ENCODE measurements at places on chromosomes 7 and 10.

DNA sequence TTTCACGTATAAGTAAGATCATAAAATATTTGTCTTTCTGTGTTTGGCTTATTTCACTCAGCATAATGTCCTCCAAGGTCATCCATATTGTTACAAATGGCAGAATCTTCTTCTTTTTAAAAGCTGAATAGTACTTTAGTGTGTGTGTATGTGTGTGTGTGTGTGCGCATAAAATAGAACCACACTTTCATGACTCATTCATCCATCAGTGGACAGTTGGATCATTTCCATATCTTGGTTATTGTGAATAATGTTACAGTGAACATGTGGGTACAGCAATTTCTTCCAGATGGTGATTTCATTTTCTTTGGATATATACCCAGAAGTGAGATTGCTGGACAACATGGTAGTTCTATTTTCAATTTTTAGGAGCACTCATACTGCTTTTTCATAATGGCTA is 622.4 kb downstream of the NRG3 start:
- DNase-seq = no peak

- peak; percentile 4 for DNase-seq
Measured at GRCh38 chr10:53664282-53665019, 891.9 kb upstream of the MBL2 start.

GRCh38 chr10:85602306-85602705 is 764.3 kb downstream of the GRID1 start:
- no peak for DNase-seq

- DNase-seq = peak; percentile 79
Measured at GRCh38 chr7:90119178-90119971, 34.9 kb upstream of the STEAP1 start.

DNA sequence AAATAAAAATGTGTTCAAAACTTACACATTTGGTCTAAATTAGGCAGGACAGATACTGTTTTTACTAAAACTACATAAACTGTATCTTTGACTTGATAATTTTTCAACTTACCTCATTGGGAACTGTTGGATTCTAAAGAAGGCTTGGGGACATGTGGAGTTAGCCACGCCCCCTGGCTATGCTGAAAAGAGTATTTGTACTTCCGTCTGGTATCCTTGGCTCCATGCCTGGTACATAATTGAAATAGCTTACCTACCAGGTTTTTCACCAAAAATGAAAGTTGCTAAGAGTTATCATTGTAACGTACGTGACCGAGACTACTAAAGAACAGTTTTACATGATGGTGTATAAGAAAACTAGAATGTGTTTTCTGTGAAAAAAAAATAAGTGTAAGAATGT is 604.8 kb upstream of the IGFBP3 start:
- no peak for DNase-seq

GRCh38 chr10:104819731-104820130 is 178.6 kb downstream of the SORCS3 start:
- DNase-seq = no peak
